BJ (cell line): ENCODE measurements at places on chromosomes 12 and 14.

GRCh38 chr12:101221301-101221700 is 11.3 kb upstream of the SLC5A8 start:
- no peak for DNase-seq

- DNase-seq = no peak
Observed at GRCh38 chr12:132600048-132601032, 10.0 kb downstream of the LRCOL1 start.

- no peak for DNase-seq
Observed at GRCh38 chr12:89732522-89732921, 23.9 kb upstream of the ATP2B1 start.

DNA sequence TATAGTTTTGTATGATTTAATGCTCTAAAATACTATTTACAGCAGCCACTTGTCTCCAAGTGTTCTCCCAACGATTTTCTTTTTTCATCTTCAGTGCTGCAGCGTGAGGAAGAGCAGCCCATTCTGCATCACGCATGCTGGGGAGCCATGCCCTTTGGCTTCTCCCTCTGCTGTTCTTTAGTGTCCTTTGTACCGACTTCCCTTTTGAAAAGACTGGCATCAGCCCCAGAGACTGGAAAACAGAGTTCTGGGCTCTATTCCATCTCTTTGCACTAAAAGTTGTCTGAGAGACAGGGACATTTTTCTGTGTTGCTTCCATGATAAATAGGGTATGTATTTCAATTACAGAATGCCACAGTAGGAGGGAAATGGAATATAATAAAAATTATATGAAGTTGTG is 105.1 kb downstream of the RERG start:
- DNase-seq = no peak

DNA sequence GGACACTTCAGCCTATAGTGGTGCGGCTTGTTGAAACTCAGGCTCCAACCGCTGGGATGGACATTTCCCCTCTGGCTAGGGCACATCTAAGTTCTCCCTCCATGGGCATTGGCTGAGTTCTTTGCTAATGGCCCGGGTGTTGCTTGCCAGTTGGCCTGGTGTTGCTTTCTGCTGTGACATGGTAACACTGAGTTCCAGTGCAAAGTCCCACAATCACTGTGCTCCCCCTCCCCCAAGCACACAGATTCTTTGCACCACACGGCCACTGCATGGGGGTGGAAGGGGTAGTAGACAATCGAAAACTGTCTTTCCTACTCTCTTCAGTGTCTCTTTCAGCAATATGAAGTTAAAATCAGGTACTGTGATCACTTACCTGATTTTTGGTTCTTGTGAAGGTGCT is 308.2 kb downstream of the FUT8 start:
- no peak for DNase-seq

DNA sequence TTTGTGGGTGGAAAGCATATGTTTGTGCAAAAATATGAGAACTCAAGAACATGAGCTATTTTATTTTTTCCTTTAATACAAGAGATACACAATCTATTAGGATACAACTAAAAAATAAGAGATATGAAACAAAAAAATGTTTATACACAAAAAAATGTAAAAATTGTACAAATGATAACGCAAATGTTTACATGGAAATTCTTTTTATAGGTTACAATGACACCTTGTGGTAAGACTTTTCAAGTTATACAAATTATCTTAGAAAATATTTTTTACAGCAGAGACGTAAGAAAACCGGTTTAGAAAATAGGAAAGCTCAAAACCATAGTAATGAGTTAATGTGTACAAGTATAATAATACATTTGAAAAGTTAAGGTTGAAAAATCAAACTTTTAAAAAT is 25.5 kb downstream of the CEP83 start:
- no peak for DNase-seq

DNA sequence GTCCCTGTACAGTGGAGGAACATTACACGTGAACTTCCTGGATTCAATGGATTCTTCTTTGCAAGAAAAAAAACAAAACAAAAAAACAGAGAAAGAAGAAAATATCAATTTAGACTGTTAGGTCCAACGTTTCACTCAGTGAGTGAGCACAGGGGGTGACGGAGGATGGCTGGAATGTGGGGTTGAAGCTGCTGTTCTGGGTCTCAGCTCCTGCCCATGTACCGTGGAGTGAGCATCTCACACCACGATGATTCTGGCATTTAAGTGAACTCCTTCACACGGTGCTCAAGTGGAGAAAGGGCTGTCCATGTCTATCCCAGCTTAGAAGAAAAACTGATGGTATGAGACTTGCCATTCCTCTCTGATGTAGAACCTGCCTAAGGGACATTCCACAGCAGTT is 23.2 kb downstream of the CCND2 start:
- no peak for DNase-seq

DNA sequence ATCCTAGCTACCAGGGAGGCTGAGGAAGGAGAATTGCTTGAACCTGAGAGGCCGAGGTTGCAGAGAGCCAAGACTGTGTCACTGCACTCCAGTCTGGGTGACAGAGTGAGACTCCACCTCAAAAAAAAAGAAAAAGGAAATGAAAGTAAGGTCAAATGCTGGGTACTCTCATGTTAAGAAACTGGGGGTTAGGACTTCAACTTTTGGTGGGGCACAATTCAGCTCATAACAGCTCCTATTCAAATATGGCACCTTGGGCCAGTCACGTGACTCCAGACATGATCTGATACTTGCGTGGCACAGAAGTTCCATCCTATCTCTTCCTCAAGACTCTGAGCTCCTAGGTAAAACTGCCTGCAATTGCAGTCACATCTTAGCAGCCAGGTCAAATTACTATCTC is 142.7 kb downstream of the EGLN3 start:
- DNase-seq = no peak

DNA sequence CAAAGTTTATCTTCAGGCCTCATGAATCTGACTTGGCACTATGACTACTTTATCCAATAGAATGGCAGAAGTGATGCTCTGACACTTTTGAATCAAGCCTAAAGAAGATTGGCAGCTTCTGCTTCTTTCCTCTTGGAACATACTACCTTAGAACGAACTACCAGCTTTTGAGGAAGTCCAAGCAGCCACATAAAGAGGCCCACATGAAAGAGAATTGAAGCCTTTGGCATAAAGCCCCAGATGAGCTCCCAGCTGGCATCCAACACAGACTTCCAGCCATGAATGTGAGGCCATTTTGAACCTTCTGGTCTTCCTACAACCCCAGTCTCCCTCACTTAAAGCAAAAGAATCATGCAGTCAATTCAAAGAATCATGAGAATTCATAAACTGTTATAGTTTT is 65.8 kb downstream of the EEA1 start:
- no peak for DNase-seq

- no peak for DNase-seq
Observed at GRCh38 chr12:119681728-119682638, 14.1 kb downstream of the PRKAB1 start.

DNA sequence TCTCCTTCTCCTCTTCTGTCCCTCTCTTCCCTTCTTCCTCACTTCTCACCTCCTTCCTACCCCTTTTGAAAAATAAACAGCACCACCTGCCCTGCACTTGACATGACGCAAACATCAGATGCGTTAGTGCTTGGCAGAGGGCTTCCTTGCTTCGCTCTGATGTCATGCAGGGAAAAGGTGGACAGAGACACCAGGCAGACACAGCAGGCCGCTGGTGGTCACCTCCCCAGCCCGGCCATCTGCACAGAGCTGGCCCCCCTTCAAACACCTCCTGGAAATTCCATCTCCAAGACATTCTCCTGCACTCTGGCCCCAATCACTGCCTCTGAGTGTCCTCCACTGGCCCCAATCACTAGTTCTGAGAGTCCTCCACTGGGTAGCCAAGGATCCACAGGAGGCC is 353.6 kb downstream of the MED13L start:
- no peak for DNase-seq

DNA sequence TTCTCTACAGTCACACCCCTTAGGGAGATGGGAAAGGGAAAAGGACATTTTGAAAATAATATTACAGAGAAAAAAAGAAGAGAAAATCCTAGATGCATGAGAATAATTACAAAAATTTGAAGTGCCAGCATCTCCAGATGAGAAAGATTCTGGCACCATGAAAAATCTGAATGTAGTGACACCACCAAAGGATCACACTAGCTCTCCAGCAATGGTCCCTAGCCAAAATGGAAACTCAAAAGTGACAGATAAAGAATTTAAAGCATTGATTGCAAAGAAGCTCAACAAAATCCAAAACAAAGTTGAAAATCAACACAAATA is 27.4 kb upstream of the GARIN6 start:
- DNase-seq = no peak

- no peak for DNase-seq
Observed at GRCh38 chr14:22416193-22416592, 172.8 kb downstream of the DAD1 start.

DNA sequence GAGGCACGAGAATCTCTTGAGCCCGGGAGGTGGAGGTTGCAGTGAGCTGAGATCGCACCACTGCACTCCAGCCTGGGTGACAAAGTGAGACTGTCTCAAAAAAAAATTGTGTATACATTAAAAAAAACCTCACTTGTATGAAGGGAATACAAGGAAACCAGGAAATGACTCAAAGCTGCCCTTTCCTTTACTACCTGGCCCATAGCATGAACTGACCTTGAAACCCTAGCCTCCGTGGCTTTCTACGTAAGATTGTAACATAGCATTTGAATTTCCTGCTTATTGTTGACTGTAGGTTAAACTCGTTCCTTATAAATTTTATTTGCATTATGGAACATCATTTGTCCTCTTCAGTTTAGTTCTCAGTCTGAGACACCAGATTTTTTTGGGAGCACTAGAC is 9.1 kb upstream of the DDX47 start:
- no peak for DNase-seq

- no peak for DNase-seq
Observed at GRCh38 chr14:78840898-78841297, 670.7 kb downstream of the NRXN3 start.

GRCh38 chr14:52514046-52514811 is 38.1 kb downstream of the TXNDC16 start:
- no peak for DNase-seq

DNA sequence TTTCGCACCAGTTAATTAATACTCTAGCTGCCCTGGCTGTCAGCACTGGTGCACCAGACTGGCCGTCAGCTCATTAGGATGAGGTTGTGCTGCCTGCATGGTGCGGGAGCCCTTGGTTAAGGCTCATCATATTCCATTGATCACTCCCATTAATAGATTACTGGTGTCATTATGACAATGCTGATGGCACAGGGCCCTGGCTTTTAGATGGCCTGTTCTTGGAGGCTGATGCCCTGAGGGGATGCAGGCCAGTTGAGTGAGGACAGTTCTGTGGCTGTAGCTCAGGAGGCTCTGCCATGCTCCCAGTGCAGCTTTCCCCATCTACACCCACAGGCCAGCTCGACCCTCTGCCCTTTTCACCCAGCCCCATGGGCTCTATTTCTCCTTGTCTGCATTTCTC is 126.6 kb downstream of the PRMT8 start:
- DNase-seq = no peak

DNA sequence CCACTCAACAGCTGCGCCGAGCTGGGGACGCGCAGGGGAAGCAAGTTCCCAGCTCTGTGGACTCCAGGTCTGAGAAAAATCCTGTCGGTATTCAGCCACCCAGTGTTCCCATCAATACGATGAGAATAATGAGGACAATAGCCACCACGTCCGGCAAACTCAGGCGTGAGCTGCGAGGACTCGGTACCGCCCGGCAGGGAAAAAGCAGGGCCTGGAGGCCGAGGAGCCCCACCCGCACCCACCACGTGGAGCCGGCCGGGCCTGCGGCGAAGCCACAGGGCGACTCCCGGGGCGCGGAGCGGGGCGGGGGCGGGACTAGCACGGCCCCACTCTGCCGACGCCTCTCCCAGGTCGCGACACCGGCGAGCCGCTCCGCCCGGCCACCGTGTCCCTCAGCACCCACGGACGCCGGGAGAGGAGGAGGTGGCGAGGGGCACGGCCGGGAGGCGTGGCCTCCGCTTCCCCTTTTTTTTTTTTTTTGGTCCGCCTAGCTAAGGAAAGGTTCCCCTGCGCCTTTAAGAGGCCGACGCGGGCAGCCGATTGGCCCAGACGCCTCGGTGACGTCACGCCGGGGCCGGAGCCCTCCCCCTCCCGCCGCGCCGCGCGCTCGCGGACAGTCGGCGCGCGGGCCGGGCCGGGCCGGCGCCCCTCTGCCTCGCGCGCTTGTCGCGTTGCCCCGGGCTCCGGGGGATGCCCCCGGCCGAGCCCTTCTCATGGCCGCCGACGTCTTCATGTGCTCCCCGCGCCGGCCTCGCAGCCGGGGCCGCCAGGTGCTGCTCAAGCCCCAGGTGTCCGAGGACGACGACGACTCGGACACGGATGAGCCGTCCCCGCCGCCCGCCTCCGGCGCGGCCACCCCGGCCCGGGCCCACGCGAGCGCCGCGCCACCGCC is at the start of gene MLXIP:
MLXIP (plus strand) TSS at position 616 of the 892 bp plus-strand sequence; CDS start at position 714, 98 bp downstream.
- DNase-seq = no peak
